ENCODE measurements at places on chromosomes 16 and 17.

DNA sequence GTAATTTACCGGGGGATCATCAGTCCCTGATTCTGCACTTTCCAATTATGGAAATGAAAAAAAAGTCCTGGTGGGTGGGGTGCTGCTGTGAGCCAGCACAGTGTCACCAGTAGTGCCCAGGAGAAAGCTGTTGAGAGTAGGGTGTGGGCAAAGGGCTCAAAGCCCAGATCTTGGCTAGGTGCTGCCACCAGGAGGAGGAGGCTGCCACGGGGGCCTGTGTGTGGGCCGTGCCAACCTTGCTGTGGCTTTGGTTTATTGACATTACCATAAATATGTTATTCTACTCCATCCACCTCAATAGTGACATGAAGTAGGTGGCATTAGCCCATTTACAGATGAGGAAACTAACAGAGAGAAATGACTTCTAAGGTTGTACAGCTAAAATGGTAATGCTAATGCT is 6.7 kb upstream of the PRPSAP2 start:
- DNase-seq, result no peak

- no peak for DNase-seq
Measured at GRCh38 chr17:81536299-81537290, 8.4 kb downstream of the FSCN2 start.

DNA sequence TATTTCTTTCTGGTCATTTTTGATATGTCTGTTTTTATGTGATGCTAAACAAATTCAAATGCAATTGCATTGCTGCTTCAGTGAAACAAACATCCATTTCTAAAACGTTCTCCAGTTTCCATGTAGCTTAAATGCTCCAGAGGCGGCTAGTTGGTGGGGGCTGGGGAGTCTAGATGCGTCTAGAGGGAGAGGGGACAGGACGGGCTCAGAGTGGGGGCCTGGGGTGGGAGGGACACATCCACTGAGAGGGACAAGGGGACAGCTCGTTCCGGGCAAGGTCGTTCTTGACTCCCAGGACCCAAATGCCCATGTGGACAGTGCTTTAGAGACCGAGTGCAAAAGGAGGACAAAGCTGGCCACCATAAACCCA is 102.3 kb downstream of the FOXL1 start:
- DNase-seq, result no peak

- DNase-seq, result no peak
Measured at GRCh38 chr16:54098247-54098646, 188.3 kb downstream of the IRX3 start.

- no peak for DNase-seq
Measured at GRCh38 chr16:25855818-25856217, 164.1 kb downstream of the HS3ST4 start.

DNA sequence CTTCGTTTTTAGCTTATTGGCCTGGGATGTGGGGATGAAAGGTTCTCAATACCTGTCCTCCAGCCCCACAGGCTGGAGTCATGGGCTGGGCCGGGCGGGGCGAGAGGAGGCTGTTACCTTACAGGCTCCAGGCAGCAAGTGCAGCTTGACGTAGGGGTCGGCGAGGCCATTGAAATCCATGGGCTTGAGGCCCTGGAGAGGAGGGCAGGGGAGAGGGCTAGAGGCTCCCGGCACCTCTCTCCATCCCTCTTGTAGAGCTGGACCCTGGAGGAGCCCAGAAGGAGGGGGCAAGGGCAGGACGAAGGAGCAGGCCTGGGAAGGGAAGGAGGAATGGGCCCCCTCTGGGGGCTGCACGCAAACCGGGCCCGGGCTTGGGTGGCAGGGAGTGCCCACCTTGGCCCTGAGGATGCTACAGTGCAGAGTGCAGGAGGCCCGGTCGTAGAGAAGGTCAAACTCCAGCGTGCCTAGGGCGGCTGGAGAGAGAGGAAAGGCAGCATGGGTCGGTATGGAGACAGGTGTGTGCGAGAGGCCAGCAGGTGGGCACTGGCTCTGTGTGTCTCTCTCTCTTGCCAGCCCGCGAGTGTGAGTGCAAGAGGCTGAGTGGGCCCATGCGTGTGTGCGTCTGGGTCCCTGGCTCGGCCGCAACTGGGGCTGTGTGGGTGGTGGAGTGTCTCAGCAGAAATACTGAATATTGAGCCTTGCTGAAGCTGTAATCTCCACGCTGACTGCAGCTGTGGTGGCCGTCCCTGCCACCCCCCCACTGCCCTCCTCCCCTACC is 1.6 kb downstream of the DOC2A start:
- DNase-seq, result no peak

GRCh38 chr17:57045868-57046704 is 39.0 kb upstream of the AKAP1 start:
- no peak for DNase-seq

DNA sequence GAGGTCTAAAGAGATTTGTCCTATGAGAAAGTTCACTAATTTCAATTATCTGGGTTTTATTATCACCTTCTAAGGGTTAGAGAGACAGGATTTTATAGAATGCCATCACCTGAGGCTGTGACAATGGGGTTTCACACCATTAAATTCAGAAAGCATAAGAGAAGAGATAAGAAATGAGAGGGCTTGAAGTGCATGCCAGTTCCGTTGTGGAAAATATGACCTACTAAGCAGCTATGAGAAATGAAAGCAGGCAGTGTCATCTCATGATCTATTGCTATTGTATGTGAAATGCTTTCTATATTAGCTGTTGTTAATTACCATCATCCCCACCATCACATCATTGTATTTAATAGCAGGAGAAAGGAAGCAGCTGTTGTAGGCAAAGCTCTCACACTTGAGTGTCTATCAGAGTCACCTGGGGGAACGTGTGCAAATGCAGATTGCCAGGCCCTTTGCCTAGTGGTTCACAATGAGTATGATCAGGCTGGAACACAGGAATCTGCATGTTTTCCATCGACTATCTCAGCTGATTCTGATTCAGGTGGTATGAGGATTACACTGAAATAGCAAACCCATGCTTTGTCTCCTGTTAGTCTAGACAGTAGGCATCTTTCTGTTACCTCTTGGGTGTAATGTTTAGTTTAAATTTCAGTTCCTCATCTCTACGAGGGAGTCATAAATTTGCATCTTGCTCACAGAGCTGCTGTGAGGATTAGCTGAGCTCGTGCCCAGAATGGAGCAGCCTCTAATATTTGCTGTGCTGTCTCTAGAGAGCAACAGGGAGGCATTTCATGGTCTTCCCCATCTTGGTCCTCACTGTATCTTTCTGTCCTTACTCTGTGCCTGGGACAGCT is 256.4 kb downstream of the CDH13 start:
- no peak for DNase-seq

GRCh38 chr17:50311483-50311882 is 34.4 kb upstream of the XYLT2 start:
- no peak for DNase-seq

- DNase-seq, result no peak
Measured at GRCh38 chr17:67246653-67247415, 1.8 kb upstream of the HELZ start.
